NCI-H187 treated with DMSO at 0.1 percent for 48 hours (cell line): ENCODE measurements at places on chromosomes 1 and 21.

GRCh38 chr1:3731583-3732433 lies 20.4 kb upstream of the CCDC27 start:
- no peak for DNase-seq

- no peak for DNase-seq
Observed at GRCh38 chr1:227744668-227745067, 9.4 kb downstream of the SNAP47 start.

DNA sequence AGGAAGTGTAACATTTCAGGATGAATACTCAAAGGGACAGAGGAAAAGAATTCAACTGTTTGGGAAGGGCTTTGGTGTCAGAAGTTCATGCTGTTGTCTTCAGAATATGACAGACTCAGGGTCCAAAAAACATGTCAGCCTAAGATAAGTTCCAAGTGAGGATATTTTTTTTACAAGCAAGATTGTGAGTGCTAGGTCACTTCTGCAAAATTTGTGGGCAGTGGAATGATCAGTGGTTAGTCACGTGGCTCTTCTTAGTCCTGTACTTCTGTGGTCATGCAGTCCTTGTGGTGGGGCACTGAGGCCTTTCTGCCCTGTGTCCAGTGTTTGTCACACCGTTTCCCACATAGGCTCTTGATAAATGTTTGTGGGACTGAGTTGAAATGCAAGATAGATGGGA lies 5.2 kb downstream of the RGL1 start:
- no peak for DNase-seq

GRCh38 chr1:53754484-53755312 lies 15.7 kb upstream of the GLIS1 start:
- DNase-seq: no peak

DNA sequence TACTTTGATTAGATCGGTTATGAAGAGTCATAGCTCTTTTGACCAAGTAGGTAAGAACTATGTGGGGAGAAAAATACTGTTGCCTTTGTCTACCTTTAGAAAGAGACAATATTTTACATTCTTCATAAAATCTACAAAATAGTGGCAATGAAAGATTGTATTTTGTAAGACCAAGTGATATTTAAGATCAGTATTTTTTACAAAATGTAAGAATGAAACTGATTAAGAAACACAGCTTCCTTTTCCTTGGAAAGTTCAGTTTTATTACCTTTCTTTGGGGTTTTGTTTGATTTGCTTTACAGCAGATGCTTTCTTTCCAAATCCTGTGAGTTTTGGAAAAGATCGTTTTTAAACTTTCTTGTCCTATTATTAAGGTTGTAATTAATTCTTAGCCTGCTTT lies 69.8 kb downstream of the SLC35A3 start:
- DNase-seq: no peak

- no peak for DNase-seq
Observed at GRCh38 chr1:30465096-30465495, 258.3 kb downstream of the MATN1 start.
